ENCODE measurements at places on chromosomes 1 and 21. TPM values are rescaled to one million over a fixed set of nuclear protein-coding genes. Genes with fewer than 3 reads are reported as not detected.

GRCh38 chr1:2983319-2983705 lies 38.0 kb upstream of the ACTRT2 start:
- DNase-seq: no peak

DNA sequence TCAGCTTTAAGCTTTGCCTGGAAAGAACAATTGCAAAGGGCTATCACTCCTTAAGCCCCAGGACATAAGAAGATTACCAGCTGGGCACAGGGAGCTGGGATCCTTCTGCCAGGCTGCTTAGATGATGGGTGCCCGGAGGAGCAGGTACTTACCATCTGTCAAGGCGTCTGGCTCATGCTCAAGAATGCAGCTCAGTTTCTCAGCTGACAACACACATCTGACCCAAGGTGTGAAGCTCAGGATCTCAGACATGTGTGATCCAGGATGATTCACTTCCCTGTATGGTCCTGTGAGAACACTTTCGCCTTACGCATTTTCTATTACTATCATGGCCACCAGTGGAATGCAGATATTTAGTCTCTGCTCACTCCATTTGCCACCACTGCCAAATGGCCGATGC lies 14.7 kb upstream of the DISC1 start:
- DNase-seq: no peak

DNA sequence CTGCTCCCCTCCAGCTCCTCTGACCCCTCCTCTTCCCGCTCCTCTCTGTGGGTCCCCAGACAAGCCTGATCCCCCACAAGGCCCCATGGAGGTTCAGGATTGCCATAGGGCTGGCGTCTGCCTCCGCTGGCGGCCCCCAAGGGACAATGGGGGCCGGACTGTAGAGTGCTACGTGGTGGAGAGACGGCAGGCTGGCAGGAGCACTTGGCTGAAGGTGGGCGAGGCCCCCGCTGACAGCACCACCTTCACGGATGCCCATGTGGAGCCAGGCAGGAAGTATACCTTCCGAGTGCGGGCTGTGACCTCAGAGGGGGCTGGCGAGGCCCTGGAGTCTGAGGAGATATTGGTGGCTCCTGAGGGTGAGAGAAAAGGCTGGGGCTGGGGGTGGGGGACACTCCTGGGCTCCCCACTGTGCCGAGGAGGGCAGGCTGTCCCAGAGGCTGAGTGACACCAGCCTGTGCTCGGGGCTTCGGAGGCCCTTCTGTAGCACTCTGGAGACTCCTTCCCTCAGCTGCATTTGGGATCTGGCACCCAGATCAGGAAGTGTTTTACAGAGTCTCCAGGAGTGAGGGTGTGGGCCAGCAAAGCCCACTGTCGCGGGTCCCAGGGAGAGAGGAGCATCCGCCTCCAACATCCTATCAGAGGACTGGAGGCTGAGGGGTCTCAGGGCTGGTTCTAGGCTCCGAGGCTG lies 25.9 kb downstream of the IGFN1 start:
- no peak for DNase-seq

DNA sequence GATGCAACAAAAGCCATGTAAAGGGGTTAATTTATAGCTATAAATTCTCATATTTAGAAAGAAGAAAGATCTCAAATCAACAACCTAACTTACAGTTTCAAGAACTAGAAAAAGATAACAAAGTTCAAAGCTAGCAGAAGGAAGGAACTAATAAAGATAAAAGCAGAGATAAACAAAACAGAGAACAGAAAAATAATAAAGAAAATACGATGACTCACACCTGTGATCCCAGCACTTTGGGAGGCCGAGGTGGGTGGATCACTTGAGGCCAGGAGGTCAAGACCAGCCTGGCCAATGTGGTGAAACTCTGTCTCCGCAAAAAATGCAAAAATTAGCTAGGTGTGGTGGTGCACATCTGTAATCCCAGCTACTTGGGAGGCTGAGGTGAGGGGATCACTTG lies 12.4 kb upstream of the TMEM183A start:
- DNase-seq: no peak

Gene PROK1
- not detected for total RNA-seq

Gene SERPINC1
- total RNA-seq: not detected

Gene KCNA3
- 54.5 TPM for total RNA-seq

Gene LAX1
- total RNA-seq: 63.8 TPM

Gene HPCAL4
- total RNA-seq: not detected

Gene A3GALT2
- not detected for total RNA-seq
